ENCODE measurements at places on chromosomes 5 and 9. TPM values are rescaled to one million over a fixed set of nuclear protein-coding genes. Genes with fewer than 3 reads are reported as not detected.

The HRH2 gene
- not detected for total RNA-seq

The PCDHGA2 gene
- total RNA-seq: 0.71 TPM

The TMEM167A gene
- total RNA-seq: 113 TPM

The ENHO gene
- not detected for total RNA-seq

The WNK2 gene
- total RNA-seq: not detected

The STC2 gene
- 114 TPM for total RNA-seq

The PPP3R2 gene
- not detected for total RNA-seq

The CARTPT gene
- total RNA-seq: not detected

The EMB gene
- total RNA-seq: 0.02 TPM

The GABRA6 gene
- not detected for total RNA-seq

The RNF183 gene
- not detected for total RNA-seq

The OLFM1 gene
- not detected for total RNA-seq

The SOHLH1 gene
- total RNA-seq: 2.4 TPM

The RANBP3L gene
- 0.73 TPM for total RNA-seq

The PRDM9 gene
- not detected for total RNA-seq

The TRIO gene
- 67.9 TPM for total RNA-seq

The AFF4 gene
- total RNA-seq: 51.0 TPM

The AJM1 gene
- 0.35 TPM for total RNA-seq

The CAVIN4 gene
- total RNA-seq: 5.4 TPM

The ST8SIA4 gene
- total RNA-seq: 0.73 TPM

The MGAT1 gene
- total RNA-seq: 88.5 TPM

The PLAC8L1 gene
- total RNA-seq: 0.33 TPM

The MARVELD2 gene
- total RNA-seq: 0.28 TPM
